ENCODE measurements at places on chromosomes 13 and 19. TPM values are rescaled to one million over a fixed set of nuclear protein-coding genes. Genes with fewer than 3 reads are reported as not detected.

Gene ADGRE3
- total RNA-seq = not detected

Gene CLDN10
- total RNA-seq = not detected

Gene NPAS1
- 0.29 TPM for total RNA-seq

Gene ZNF175
- 17.0 TPM for total RNA-seq

Gene ATP8B3
- total RNA-seq = 1.7 TPM

Gene SHISA7
- total RNA-seq = not detected

Gene ASF1B
- total RNA-seq = 11.4 TPM

Gene STOML3
- not detected for total RNA-seq

Gene ZNF14
- 5.5 TPM for total RNA-seq

Gene DNASE2
- 20.9 TPM for total RNA-seq

Gene SLC25A41
- 0.33 TPM for total RNA-seq
